ENCODE measurements at places on chromosomes 12 and 14.

GRCh38 chr12:19529951-19530636, 90.8 kb downstream of the AEBP2 start:
- peak; percentile 54 for DNase-seq

DNA sequence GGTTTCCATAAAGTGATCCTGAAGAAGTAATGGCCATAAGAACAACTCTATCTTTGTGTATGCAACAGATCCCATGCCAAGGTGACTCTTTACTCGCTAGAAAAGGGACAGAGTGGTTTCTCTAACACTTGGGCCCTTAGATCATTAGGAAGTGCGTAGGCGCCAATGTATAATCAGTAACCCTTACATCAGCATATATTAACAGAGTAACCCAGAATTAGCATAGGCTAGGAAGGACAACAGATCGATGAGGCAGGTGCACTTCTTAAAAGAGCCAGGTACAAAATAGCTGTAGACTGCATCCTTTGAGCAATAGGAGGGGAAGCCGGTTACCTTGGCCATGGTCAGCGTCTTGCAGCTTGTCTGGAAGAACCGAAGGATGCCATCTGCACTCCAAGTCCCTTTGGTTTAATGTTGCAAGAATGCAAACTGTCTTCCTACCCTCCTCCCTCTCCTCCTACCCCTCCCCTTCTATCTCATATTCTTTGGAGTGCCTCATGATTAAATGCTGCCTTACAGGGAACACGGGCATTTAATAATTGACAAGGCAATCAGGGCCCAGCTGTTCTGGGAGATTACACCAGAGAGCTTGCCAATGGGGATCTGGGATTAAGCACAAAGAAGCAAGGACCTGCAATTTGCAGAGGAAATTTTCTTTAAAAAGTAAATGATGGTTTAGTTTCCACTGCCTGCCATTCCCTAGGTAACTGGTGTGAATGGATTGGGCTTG, 8.0 kb downstream of the GSG1 start:
- DNase-seq: no peak

- no peak for DNase-seq
These were observed 10.6 kb upstream of the KRT74 start for GRCh38 chr12:52584156-52584682.

DNA sequence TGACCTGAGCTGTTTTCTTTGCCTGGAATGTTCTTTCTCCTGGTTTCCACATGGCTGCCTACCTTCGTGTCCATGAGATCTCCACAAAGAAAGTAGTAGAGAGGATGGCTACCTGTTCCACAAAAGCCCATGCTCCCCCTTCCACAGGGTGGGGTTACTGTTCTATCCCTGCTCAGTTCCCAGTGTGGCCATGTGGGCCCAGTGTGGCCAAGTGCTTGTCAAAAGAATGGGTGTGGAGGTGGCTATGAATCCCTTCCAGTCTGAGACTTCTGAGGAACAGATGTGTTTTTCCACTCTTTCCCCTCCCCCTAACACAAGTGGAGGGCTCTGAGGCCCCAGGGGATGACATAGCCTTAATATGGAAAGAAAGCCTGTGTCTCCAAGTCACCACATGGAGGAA, 26.2 kb upstream of the HSP90B1 start:
- no peak for DNase-seq

- DNase-seq: no peak
These were observed 38.8 kb upstream of the NINJ2 start for GRCh38 chr12:701896-702539.

- DNase-seq: no peak
These were observed 41.9 kb downstream of the TOGARAM1 start for GRCh38 chr14:45003924-45004323.

GRCh38 chr12:93894391-93895088, 217.4 kb downstream of the CRADD start:
- no peak for DNase-seq

GRCh38 chr12:30508205-30508967, 187.3 kb downstream of the IPO8 start:
- DNase-seq: no peak

GRCh38 chr12:4026517-4026916, 153.3 kb upstream of the PARP11 start:
- DNase-seq: no peak

DNA sequence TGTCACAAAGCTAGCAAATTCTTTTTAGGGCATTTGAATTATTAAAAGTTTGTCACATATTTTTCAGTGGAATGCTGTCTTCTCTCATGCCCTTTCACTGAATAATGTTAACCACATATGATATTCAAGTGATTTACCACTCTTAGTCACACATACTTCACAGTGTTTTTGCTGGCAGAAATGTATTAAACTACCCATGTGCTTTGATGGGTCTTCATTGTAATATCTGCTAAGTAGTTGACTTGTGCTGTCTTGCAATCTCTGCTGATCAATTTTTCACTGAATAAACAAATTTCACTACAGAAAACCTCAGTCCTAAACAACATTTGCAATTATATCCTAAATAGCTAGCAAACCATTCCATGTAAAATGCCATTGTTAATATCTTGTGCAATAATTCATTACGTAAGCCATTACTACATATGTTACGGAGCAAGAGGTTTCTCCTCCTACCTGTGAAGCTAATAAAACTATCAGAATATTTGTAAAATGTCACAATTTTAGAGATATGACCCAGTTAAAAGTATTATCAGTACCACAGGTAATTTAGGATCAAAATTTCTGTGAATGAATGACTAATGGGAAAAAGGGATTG, 64.6 kb upstream of the LMO3 start:
- peak; percentile 6 for DNase-seq

DNA sequence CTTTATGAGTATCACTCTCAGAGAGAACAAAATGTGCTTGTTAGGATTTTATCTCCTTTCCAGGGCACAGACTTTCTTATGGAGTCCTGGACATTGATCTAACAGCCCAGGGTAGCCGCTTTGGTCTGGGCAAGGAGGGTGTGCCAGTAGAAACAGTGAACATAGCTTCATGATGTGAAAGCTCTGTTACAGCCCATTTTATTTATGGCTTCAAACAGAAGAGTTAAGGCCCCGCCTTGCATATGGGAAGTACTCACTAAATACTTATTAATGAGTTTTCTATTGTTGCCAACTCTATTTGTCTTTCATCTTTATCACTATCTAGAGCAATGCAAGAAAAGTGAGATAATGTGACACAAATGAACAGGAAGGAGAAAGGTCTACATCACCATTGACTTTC, 200.5 kb downstream of the NTF3 start:
- DNase-seq: no peak

GRCh38 chr12:111178181-111179081, 190.5 kb downstream of the PHETA1 start:
- DNase-seq: no peak

DNA sequence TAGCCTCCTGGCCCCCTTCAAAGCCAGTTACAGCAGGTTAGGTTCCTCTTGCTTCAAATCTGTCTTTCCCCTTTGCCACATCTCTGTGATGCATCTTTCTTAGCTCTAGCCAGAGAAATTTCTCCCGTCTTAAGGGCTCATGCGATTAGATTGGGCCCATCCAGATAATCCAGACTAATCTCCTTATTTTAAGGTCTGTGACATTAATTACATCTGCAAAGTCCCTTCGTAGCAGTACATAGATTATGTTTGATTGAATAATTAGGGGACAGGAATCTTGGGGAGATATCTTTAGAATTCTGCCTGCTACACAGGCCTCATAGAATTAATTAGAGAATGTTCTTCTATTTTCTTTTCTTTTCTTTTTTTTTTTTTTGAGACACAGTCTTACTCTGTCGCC, 79.3 kb downstream of the SPATS2 start:
- no peak for DNase-seq

GRCh38 chr12:104640956-104641355, 184.2 kb downstream of the CHST11 start:
- no peak for DNase-seq

GRCh38 chr12:105084251-105085250, at the start of gene ALDH1L2:
TSS of gene ALDH1L2 (minus strand) at chr12:105084458. CDS start at chr12:105084436, 22 bp downstream.
- peak; percentile 89 for DNase-seq

GRCh38 chr12:95700316-95700785, 90.2 kb downstream of the NTN4 start:
- DNase-seq: peak; percentile 64

DNA sequence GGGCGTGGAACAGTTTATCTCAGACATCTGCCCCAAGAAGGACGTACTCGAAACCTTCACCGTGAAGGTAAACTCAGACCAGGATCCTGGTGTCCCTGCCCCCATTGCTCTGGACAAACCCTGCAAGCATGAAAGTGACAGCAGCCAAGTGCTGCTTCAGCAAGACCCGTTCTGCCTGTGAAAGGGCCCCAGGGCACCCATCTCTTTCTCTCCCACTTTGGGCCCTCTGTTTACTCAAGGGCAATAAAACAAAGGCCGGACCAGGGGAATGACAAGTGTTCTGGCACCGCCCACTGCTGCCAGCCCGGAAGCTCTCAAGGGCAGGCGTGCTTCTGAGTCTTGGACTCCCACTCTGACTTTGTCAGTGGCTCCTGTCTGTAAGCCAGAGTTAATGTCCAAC, 35.3 kb downstream of the CD9 start:
- DNase-seq: no peak

DNA sequence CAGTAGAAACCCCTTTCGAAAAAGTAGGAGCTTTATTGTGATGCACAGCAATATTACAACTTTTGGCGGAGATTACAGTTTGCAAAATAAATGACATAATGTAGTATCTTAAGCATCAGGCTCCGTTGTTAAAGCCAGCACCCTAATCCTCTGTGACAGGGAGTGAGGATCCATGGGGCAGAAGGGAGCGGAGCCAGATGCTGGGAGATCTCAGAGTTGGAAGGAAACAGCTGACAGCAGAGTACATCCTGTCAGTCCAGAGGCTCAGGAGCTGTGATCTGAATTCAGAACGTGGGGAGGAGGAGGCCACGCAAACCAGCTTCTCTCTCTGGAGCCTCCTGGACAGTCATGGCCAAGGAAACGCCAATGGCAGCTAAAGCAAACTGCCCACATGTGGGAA, 55.7 kb downstream of the TMTC1 start:
- no peak for DNase-seq

GRCh38 chr12:83156815-83157214, 470.1 kb downstream of the TMTC2 start:
- DNase-seq: no peak

- DNase-seq: no peak
These were observed 367.4 kb downstream of the BTG1 start for GRCh38 chr12:91778091-91778832.

- no peak for DNase-seq
These were observed 11.7 kb downstream of the PTHLH start for GRCh38 chr12:27960821-27961220.

GRCh38 chr12:108573317-108573716, 10.9 kb downstream of the ISCU start:
- no peak for DNase-seq

- no peak for DNase-seq
These were observed 80.0 kb upstream of the PTPRQ start for GRCh38 chr12:80364056-80364455.

- no peak for DNase-seq
These were observed 37.5 kb downstream of the RPGRIP1 start for GRCh38 chr14:21317398-21317797.

- no peak for DNase-seq
These were observed 1247.2 kb downstream of the AACS start for GRCh38 chr12:126312457-126312856.

DNA sequence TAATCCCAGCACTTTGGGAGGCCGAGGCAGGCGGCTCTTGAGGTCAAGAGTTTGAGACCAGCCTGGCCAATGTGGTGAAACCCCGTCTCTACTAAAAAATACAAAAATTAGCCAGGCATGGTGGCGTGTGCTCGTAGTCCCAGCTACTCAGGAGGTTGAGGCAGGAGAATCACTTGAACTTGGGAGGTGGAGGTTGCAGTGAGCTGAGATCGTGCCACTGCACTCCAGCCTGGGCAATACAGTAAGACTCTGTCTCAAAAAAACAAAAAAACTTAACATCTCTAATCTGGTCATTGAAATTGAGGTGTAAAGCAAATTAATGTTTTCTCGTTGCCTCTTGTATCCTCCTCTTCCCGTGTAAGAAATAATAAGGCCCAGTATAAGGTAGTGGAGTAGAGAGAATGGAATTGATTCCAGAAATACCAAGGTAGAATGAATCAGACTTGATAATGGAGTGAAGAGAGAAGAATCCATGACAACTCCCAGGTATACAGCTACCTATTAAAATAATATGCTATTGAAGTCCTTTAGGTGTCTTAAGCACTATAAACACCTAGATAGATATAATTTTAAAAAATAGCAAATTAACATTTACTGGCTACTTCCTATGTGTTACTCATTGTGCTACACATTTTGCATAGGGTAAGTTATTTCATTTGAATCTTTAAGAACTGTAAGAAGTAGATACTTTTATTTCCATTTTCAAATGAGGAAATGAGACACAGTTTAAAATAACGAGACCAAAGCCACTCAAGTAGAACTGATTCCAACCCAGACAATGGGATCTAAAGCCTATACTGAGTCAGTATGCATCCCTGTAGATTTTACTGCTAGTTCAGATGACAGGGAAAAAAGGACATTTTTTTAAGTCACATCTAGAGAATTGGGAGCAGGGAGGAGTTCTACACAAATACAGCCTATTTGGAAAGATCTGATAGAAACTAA, 23.2 kb downstream of the RAP1B start:
- DNase-seq: no peak

DNA sequence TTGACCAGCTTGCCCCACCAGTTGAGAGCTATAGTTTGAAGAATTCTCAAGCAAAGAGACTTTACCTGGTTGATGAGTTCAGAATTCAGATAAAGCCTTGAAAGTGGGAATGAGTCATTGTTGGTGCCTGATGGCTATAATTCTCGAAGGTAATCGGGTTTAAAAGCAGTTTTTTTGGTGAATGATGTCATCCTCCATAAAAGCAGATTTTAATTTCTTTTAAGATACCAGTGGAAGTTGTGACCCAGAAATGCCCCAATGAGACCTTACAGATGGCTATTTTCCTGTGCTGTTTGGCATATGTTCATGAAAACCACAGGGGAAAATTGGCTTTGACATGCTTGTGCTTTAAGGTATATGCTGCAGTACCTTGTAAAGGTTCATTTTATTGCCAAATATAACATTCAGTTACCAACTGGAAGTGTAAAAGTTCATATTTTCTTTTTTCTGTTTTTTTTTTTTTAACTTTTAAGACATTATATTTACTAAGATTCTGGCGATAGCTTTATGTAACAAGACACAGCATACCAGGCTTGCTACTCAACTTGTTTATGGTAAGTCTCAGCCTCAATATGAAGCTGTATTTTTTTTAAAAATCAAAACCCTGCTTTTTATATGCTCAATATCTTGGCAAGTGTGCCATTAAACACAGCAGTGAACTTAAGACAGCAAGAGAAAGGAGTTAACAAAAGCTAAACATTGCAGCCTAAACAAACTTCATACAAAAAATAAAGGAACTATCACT, 119.3 kb downstream of the LMNTD1 start:
- peak; percentile 24 for DNase-seq

DNA sequence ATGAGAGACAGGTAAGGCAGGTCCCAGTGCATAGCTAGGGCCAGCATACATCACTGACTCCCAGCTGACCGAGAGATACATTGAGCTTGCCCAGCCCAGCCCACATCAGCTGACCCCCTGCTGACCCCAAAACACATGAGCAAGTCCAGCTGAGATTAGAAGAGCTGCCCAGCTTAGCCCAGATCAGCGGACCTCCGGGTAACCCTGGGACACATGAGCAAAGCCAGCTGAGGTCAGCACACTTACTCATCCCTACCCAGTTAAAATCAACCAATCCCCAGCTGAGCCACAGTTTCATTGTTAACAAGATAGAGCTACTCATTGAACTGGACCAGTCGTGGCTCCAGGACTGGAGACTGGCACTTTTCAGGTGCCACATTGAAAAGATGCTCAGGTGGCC, 21.8 kb upstream of the FBXO34 start:
- DNase-seq: peak; percentile 37

GRCh38 chr12:7749442-7749841, 2.3 kb upstream of the CLEC4C start:
- DNase-seq: no peak

GRCh38 chr14:99271221-99271941, 616 bp downstream of the BCL11B start:
- no peak for DNase-seq

Measured in ACHN (cell line).